ENCODE measurements at places on chromosomes 7 and 10.
A peak's percentile ranks its signal among the peaks of the same experiment; 100 is the strongest.

GRCh38 chr7:150401861-150402631, 22.9 kb downstream of the ZNF775 start:
- DNase-seq = no peak

DNA sequence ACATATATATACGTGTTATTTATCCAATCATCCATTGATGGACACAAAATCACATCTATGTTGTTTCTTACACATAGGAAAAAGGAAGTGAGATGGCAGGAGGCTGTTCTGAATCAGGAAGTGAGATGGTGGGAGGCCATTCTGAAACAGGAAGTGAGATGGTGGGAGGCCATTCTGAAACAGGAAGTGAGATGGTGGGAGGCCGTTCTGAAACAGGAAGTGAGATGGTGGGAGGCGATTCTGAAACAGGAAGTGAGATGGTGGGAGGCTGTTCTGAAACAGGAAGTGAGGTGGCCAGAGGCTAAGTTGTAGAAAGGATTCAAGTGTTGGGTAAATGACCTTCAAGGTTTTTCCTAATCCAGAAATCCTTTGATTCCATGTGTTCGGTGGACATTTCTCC, 921.5 kb downstream of the TYW1 start:
- no peak for DNase-seq

- DNase-seq = no peak
These were observed 200.1 kb downstream of the SLC25A13 start for GRCh38 chr7:96121752-96122151.

- no peak for DNase-seq
These were observed 243.8 kb upstream of the MDFIC start for GRCh38 chr7:114678116-114678515.

DNA sequence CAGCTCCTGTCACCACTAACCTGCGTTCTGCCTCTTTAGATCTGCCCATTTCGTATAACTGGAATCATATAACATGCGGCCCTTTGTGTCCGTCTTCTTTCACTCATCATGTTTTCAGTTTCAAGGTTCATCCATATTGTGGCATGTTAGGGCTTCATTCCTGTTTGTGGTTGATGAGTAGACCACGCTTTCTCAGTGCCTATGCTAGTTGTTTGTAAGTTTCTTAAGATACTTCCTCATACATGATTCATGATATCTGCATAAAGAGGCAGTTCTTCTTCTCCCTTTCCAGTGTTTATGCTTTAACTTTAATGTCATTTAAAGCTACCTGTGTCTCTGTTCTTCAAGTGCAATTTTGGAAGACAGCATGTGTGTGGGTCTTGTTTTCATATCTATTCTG, 79.5 kb upstream of the FAM20C start:
- no peak for DNase-seq

GRCh38 chr7:152544971-152545619, 109.3 kb upstream of the KMT2C start:
- DNase-seq = no peak

DNA sequence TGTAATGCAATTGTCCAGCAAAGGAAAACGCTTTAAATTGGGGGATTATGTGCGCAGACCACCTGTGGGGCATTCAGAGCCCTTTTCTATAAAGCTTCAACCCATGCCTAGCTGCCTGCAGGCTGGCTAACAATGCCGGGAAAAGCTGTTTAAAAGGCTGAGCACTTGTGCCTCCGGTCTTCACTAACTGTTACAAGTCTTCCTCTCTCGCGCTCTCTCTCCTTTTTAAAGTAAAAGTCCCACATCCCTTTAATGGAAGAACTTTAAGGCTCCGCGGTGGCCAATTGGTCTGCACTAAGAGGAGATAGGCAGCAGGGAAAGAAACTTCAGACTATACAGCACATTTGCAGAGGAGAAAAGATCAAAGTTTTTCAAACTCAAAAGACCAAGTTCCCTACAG, 4.6 kb downstream of the FZD8 start:
- no peak for DNase-seq

DNA sequence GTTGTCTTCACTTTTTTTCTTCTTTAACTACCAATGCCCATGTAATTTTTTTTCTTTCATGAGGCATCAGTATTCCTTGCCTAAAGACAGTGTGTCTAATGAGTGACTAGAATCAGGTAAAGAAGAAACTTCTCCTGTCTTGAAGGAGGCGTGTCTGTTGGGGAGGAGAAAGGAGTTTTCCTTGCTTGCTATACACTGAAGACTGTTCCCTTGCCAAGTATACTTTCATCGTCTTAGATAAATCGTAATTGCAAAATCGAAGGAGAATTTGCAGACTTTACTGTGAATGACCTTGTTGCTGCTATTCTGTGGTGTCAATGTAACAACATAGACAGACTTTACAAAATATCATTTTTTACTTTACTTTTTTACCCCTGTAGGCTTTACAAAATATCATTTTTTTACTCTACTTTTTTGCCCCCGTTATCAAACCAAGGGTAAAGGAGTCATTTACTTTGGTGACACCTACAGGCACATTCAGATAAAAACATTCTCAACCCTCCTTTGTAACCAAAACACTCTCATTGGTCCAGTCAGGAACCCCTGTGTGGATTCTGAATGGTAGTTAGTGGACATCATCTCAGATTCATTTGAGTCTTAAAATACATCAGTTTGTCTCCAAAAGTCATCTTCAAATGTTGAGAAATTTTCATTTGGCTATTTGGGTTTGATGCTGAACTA, 232.4 kb downstream of the AHR start:
- DNase-seq = no peak

DNA sequence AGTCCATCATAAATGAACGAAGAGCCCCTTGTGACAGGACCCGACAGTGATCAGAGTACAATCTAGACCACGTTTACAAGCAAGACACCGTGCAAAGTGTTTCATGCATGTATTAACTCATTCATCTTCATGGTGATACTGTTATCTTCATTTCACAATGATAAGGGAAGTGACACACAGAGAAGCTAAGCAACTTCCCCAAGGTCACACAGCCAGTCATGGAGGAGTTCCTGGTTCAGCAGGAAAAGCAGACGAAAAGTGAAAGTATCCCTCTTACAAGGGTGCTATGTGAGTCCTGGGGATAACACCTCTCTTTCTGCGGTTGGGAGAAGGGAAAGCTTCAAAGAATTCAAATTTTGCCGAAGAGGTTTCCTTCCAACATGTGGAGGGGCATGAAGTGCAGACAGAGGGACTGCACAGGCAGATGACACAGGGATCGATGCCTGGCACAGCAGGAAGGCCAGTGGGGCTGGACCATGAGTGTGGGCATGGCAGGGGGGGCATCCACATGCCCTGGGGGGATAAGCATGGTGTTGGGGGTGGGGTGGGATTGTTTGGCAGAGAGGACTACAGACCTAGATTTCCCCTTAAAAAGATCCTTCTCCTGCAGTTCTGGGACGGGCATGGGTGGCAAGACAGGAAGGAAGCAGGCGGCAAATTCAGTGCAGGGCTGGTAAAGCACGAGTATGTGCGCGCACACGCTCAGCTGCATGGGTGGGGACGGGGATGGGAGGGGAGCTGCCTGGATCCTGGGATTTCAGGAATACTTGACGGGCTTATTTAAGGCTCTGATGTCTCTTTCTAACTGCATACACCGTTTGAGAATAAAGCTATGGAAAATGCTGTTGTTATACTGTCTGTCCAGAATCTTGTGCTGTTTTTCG, 33.5 kb upstream of the DDC start:
- DNase-seq = no peak

- DNase-seq = no peak
These were observed 135.5 kb downstream of the CD36 start for GRCh38 chr7:80773787-80774508.

DNA sequence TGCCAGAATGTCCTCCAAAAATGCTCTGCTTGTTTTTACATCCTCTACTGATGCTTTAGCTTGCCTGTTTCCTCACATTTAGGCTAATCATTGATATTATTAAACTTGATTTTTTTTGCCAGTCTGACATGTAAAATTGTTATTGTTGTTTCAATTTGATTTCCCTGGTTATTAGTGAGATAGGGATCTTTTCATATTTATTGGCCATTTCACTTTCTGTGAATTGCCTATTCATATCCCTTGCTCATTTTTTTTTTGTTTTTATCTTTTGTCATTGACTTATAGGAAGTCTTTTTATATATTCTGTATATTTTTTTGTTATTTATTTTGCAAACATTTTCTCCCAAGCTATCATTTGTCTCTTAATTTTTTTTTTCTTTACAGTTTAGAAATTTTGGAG, 13.2 kb downstream of the FAM221A start:
- DNase-seq = no peak

- no peak for DNase-seq
These were observed 167.7 kb upstream of the PPP1R3A start for GRCh38 chr7:114086537-114086913.

- no peak for DNase-seq
These were observed 21.5 kb downstream of the CTAGE6 start for GRCh38 chr7:143735962-143736361.

GRCh38 chr10:11525503-11525902, 85.9 kb downstream of the USP6NL start:
- no peak for DNase-seq

- DNase-seq = no peak
These were observed 27.8 kb downstream of the KPNA7 start for GRCh38 chr7:99180067-99180650.

DNA sequence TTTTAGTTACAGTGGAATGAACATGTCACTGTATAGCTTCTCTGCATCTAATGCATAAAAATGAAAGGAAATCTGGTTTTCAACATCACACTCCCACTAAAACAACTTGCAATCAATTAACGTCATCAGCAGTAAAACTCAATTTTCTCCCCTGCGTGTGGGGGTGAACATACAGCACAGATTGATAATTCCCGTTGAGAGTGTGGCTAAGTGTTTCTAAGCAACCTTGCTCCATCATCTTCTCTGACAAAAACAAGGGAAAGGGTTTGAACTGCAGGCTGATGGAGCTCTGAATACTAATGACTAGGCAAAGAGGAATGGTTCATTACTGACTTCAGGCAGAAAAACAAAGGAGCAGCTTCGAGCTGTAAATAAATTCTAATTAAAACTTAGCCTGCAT, 238.3 kb downstream of the PARD3 start:
- DNase-seq = peak; percentile 14

- no peak for DNase-seq
These were observed 86.0 kb upstream of the ZNF32 start for GRCh38 chr10:43734716-43735115.

- no peak for DNase-seq
These were observed 51.1 kb downstream of the GNA12 start for GRCh38 chr7:2792856-2793487.

- no peak for DNase-seq
These were observed 3.2 kb downstream of the PARP12 start for GRCh38 chr7:140059273-140060242.

DNA sequence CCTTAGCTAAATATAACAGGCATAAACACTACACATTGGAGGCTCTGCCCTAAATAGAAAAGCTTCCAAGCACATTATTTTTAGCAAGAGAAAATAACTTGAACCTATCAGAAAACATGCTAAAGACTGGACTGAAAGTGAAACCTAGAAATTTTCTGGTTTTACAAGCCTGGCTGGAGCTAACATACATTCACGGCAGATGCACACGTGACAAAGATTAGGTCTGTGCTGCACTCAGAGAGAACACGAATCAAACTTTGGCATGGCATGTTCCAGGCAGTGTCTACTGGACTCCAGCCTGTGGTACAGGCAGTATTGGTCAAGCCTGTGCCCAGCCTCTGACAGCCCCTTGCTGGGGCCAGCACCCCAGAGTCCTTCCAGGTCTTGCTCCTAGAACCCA, 94.1 kb upstream of the PCBD1 start:
- no peak for DNase-seq

DNA sequence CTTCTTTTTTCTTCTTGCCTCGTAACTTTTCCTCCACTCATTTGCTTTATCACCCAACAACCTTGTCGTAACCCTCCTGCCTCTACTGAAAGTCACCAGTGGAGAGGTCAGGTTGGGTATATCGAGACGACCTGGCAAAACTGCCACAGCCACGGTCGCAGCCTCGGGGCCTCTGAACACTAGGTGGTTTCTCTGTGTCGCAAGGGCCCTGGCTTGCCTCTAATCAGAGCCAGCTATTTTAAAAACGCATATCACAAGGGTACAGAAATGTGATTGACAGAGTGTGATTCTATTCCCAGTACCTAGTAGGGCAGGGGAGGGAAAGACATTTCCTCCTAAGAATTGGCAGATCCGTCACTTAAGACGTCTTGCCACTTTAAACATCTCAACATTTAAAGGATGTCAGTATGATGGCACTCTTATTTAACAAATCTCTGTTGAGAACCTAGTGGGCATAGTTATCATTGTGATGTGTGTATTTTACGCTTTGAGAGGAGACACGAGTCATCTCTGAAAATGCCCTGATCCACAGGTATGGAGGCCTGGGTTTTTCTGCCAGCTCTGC, 197.5 kb downstream of the ARHGAP21 start:
- DNase-seq = no peak

- DNase-seq = peak; percentile 34
These were observed 309.3 kb downstream of the TCERG1L start for GRCh38 chr10:131002031-131002861.

GRCh38 chr10:36117231-36117630, 475.1 kb upstream of the FZD8 start:
- DNase-seq = no peak

DNA sequence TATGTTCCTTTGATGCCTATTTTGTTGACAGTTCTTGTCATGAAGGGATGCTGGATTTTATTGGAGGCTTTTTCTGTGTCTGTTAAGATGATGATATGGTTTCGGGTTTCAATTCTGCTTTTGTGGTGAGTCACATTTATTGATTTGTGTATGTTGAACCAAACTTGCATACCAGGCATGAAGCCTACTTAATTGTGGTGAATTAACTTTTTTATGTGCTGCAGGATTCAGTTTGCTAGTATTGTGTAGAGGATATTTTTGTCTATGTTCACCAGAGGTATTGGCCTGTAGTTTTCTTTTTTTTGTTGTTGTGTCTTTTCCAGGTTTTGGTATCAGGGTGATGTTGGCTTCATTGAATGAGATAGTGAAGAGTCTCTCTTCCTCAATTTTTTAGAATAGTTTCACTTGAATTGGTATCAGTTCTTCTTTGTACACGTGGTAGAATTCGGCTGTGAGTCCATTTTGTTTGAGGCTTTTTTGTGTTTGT, 345.9 kb downstream of the KIF20B start:
- no peak for DNase-seq

GRCh38 chr10:7245505-7245904, 165.3 kb downstream of the SFMBT2 start:
- no peak for DNase-seq

- DNase-seq = no peak
These were observed 69.0 kb upstream of the PRKCQ start for GRCh38 chr10:6648894-6649720.
